Right lung (tissue), 10 donors: ENCODE measurements at places on chromosomes 6 and 20. TPM values are rescaled to one million over a fixed set of nuclear protein-coding genes. Genes with fewer than 3 reads are reported as not detected.

The SLC9A8 gene
- polyA plus RNA-seq = 7.4 TPM

The SLPI gene
- polyA plus RNA-seq = 3.8 TPM

GRCh38 chr6:4348462-4349112 is 213.2 kb upstream of the ECI2 start:
- DNase-seq = peak; percentile 64

The FHL5 gene
- polyA plus RNA-seq = 3.6 TPM

- DNase-seq = no peak
Measured at GRCh38 chr6:44453146-44453545, 65.6 kb downstream of the CDC5L start.

The SPEF1 gene
- 2.3 TPM for polyA plus RNA-seq

GRCh38 chr20:45798935-45799642 is 7.3 kb downstream of the DNTTIP1 start:
- no peak for DNase-seq
